ENCODE measurements at places on chromosomes 16 and 17.

GRCh38 chr16:84156342-84156784, 11.3 kb downstream of the DNAAF1 start:
- peak; percentile 18 for DNase-seq

DNA sequence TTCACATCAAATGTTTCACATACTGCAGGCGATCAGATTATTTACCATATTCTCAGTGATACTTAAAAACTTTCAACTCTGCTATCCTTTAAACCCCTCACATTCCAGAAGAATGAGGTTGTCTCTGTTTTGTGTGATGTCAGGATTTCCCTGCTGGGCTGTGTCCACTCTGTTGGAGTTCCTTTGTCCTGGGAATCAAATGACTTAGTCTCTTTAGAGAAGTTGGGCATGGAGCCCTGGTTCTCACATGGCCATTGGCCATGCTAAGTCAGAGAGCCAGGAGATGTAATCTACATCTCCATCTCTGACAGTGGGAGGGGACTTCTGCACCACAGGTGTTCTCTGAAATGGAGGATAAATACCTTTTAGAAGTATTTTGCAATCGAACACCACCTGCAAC, 205.1 kb upstream of the MAF start:
- DNase-seq = no peak

DNA sequence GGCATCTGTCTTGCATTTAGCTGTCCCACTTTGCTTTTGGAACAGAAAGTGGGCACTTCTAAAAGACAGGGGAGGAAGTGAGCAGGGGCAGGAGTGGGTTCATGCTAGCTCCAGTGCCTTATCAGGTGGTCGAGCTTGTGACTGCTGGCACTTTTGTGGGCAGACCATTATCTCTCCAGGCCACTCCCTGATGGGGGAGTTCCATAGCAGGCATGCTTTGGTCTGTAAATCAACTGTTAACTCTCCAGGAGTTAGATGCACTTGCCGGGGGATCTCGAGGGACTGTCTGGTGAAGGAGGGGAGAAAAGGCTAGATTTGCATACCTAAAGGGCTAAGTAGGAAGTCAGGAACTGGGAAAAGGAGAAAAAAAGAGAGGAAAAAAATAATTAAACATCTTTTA, 9.3 kb upstream of the CARD14 start:
- DNase-seq = no peak

GRCh38 chr16:64440005-64440404, 681.9 kb downstream of the CDH11 start:
- DNase-seq = no peak

GRCh38 chr17:44636562-44636961, 19.7 kb upstream of the MEIOC start:
- peak; percentile 72 for DNase-seq

DNA sequence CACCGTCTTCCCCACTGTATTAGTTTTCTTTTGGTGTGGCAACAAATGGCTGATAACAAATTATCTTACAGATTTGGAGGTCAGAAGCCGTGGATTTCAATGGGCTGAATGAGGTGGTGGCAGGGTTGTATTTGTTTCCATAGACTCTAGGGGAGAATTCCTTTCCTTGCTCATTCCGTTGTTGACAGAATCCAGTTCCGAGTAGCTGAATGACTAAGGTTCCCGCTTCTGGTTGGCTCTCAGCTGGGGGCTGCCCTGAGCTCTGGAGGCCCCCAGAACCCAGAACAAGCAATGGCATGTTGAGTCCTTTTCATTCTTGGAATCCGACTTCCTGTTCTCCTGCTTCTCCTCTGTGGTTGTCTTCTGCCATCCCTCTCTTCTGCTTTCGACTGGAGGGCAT, 280.4 kb downstream of the SNX29 start:
- no peak for DNase-seq
